ENCODE measurements at places on chromosomes 1 and 21.

DNA sequence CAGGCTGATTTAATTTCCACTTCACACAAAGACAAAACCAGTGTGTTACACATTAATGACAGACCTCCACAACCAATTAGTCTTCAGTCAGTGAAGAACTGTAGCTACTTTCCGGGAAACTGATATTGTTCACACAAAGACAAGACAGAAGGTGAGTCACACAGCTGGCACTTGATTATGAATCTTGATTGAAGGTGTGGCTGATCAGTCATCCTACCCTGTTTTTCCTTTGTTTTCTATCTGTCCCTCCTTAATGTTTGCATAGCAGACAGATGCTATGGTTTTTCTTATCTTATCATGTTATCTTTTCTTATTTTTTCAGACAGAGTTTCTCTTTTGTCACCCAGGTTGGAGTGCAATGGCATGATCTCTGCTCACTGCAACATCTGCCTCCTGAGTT lies 185.1 kb upstream of the GREM2 start:
- no peak for DNase-seq

GRCh38 chr1:163414778-163415177 lies 93.0 kb downstream of the NUF2 start:
- no peak for DNase-seq

DNA sequence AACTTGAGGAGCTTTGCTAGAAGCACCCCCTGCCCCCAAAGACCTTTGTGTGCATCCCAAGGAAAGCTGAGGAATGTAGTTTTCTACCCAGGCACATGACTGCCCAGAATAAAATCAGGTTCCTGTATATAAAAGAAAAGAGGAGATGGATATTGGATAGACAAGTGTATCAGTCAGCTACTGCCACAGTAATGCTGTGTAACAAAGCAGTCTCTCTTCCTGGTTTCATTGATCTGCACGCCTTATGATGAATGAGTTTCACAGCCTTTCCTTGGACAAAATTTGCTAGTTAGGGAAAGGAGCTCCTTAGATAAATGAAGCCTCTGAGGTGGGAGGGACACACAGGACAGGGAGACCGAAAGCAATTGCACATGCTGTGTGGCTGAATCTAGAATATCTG lies 108.9 kb downstream of the TAS1R2 start:
- no peak for DNase-seq

- DNase-seq: no peak
Observed at GRCh38 chr1:65476327-65476726, 55.9 kb downstream of the LEPR start.

- no peak for DNase-seq
Observed at GRCh38 chr1:180939073-180939710, 26.5 kb downstream of the KIAA1614 start.

- no peak for DNase-seq
Observed at GRCh38 chr1:118558933-118559332, 373.9 kb upstream of the SPAG17 start.

- no peak for DNase-seq
Observed at GRCh38 chr1:210250998-210251679, 18.5 kb downstream of the SERTAD4 start.

DNA sequence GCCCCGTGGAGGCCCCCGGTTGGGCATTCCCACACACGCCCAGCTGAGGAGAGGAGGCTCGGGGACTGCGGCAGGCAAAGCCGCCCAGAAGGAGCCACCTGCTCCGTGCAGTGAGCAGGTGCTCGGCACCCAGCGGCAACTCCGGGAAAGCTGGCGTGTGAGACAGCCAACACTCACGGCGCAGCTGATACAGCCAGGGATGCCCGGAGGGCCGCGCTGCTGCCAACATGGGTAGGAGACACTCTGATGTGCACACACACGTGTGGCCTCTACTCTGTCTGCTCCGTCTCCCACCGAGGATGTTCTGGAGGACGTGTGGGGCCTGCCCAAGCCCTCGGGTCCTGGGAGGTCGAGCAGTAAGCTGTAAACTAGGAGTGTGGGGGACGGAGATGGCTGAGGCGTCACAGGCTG lies 12.9 kb downstream of the MORN1 start:
- no peak for DNase-seq

DNA sequence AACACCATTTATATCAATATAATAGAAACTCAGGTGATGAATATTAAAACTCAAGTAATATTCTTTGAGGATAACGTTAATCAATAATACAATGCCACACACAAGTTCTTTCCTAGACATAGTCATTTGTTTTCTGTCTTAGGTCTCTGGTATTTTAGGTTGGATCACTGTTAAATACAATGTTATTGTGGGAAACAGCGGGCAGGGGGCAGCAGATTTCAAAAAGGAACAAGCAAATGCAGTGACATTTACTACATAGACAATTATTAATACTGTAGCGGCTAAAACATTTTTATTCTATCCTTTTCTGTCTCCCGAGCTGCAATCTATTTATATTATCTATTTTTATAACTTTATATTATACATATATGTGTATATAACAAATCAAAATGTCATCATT lies 186.4 kb upstream of the ZNHIT6 start:
- DNase-seq: no peak

DNA sequence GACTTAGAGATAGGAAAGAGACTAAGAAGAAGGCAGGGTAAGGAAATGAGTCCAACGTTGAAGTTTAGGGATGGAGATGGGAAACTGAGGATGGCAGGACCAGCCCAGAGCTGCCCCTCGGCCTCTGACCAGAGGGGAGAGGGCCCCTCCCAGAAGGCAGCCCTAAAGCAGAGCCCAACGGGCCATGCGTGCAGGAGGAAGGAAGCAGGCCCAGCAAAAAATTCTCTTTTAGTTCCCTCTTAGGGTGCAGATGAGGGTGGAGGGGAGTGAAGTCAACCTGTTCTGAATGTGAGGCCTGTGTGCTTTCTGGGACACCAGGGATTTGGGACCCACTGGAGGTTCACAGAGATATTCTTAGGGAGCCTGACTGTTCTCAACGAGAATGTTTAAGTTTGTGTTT lies 225.4 kb downstream of the RHOU start:
- DNase-seq: no peak

GRCh38 chr1:25106352-25106751 lies 126.0 kb downstream of the SYF2 start:
- no peak for DNase-seq

DNA sequence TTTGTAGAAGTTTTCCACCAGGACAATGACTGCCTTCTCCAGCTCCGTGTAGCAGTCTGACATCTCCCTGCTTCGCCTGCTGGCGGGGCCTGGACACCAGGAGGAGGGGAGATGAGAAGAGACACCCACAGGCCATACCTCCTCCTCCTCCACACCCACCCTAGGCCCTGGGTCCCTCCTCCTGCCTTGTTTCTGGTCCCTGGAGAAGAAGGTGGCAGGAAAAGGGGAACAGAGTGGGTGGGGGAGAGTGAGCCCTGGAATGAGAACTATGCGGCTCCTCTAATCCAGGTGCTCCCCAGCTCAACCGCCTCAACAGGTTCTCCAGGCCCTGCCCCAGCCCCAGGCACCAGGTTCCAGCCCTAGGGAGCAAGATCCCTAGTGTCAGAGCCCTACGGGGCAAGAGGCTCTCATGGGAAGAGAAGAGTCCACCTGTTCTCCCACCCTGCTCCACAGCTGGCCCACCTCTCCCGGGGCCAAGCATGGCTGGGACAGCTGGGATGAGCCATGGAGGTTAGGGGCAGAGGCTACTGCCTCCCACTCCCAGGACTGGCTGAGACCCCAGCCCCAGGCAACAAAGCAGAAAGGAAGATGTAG lies 4.8 kb downstream of the S100A16 start:
- no peak for DNase-seq

- no peak for DNase-seq
Observed at GRCh38 chr1:61956016-61956645, 213.9 kb downstream of the PATJ start.

DNA sequence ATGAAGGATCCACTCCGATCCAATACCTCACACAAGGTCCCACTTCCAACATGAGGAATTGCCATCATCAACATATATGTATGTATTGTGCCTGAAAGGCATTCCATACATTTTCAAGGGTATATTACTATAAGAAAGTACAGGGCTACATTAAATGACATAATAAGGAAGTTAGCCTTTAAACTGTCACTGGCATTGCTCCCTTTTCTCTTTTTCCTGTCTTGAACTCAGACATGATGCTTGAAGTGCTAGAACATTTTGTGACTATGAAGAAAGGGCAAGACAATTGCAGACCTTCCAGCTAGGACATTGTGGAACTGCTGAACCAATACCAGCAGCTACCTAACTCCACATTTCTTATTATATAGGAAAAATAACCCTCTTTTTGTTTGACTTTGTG lies 2.9 kb upstream of the TSPAN2 start:
- no peak for DNase-seq

GRCh38 chr1:32480003-32480402 lies 15.1 kb downstream of the ZBTB8B start:
- DNase-seq: no peak

GRCh38 chr1:167563579-167564246 lies 10.2 kb upstream of the CREG1 start:
- no peak for DNase-seq

DNA sequence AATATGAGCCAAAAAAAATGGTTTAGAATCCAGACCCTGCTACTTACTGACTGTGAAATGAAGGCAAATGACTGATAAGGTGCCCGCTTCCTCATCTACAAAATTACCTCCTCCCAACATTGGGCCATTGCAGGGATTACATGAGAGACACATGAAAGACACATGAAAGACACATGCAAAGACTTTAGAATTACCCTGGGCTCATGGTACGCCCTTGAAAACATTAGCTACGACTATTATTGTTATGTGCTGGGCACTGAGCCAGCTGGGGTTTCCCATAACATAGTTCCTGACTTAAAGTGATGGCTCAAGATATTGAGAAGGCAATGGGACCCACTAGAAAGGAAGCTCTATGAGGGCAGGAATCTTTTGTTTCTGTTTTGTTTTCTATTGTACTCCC lies 43.7 kb upstream of the KANK4 start:
- DNase-seq: no peak

DNA sequence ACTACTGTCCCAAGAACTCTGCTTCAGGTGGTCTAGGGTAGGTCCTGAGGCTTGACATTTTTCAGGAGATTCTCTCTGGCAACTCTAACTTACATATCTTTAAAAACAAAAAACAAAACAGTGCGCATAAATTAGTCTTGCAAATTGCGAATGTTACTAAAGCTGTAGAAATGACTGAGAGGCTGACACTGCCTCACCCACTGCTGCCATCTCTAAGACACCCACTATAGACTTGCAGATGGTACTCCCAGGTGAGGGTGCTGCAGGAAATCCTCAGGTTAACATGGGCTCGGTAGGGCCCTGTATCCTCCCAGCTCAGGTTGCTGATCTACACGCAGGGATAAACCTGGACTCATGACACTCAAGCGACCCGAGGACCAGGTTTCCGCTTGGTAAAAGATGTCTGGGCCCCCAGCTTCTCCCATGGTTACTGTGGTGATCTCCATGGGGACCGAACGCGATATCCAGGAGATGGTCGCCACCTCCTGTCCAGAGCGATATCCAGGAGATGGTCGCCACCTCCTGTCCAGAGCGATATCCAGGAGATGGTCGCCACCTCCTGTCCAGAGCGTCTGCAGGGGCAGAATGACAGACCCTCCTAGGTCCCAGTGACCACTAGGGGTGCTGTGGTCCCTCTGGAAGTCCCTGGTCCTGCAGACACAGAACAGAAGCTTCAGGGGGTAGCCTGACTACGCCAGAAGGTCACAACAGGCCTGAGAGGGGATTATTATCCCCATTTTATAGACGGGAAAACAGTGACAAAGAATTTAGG lies 16.2 kb upstream of the LY9 start:
- no peak for DNase-seq

DNA sequence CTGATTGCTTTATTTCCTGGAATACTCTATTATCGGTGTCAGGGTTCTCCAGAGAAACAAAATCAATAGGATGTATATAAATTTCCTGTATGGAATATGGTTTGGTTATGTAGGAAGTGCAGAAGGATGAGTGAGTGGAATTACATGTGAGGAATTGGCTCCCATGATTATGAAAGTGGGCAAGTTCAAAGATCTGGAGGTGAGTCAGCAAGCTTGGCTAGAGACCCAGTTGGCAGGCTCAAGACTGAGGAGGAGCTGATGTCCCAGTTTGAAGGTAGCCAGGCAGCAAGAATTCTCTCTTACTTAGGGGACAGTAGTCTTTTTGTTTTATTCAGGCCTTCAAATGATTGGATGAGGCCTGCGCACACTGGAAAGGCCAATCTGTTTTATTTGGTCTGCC lies 57.5 kb downstream of the MAP3K7CL start:
- no peak for DNase-seq

GRCh38 chr1:230634384-230634783 lies 7.9 kb upstream of the COG2 start:
- no peak for DNase-seq

GRCh38 chr1:46152016-46152415 lies 19.6 kb upstream of the PIK3R3 start:
- DNase-seq: no peak

DNA sequence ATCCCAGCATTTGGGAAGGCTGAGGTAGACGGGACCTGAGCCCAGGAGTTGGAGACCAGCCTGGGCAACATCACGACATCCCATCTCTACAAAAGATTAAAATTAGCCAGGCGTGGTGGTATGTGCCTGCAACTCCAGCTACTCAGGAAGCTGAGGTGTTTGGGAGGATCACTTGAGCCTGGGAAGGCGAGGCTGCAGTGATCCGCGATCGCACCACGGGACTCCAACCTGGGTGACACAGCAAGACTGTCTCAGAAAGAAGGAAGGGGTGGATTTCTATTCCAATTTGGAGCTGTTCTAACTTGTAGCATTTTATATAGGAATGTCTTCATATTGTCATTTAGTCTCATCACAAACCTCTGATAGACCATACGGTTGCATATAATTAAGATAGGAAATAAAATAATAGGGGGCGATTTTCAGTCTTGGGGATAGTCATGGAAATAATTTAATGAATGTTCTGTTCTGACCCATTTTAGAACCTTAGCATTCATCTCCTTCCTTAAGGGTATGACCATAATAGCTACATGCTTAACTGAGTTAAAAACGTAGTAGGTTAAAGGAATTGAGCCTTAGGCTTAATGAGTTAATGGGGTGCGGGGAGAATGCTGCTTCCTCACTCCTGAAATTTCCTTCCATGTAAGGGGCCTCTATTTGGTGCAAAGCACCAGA lies 93.1 kb downstream of the ADCY10 start:
- no peak for DNase-seq

- no peak for DNase-seq
Observed at GRCh38 chr1:114551400-114551799, 30.0 kb downstream of the BCAS2 start.

- no peak for DNase-seq
Observed at GRCh38 chr21:45598666-45599065, 44.9 kb upstream of the PCBP3 start.

DNA sequence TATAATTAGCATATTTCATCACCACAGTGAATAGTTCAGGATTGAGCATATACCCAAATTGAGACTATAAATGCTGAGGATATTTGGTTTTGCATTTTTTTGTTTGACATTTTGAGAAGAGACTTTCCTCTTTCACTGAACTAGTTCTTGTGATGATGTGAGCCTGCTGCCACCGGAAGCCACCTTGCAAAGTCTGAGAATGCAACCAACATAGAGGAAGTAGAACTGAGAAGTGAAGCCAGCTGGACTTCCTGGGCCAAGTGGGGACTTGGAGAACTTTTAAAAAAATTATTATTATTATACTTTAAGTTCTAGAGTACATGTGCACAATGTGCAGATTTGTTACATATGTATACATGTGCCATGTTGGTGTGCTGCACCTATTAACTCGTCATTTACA lies 102.3 kb downstream of the RPE65 start:
- no peak for DNase-seq

Measured in activated CD4-positive, alpha-beta T cell treated with anti-CD3 and anti-CD28 coated beads, Interleukin-2, amount 50 U/mL, for 24 hours (primary cell).